WTC11 (cell line): ENCODE measurements at places on chromosomes 6 and 20. TPM values are rescaled to one million over a fixed set of nuclear protein-coding genes. Genes with fewer than 3 reads are reported as not detected.

Gene MATN4
- 1.9 to 2.5 TPM (median 2.2 TPM) in 3 replicates for total RNA-seq

DNA sequence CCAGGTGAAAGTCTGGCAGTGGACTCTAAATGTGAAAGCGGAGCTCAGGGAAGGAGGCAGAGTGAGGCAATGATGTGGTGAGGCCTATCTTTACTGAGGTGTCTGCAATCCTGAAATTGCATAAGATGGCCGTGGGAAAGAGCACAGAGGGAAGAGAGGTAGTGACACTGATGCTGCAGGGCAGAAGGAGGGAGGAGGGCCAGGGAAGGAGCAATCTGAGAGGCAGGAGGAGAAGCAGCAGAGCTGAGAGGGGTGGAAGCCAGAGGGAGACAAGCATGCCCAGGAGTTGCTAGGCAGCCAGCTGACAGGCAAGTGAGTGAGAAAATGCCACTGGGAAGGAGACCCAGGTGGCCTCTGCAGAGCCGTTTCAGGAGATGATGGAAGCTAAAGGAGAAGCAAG is 97.4 kb upstream of the CNR1 start:
- peak; percentile 26 for DNase-seq

DNA sequence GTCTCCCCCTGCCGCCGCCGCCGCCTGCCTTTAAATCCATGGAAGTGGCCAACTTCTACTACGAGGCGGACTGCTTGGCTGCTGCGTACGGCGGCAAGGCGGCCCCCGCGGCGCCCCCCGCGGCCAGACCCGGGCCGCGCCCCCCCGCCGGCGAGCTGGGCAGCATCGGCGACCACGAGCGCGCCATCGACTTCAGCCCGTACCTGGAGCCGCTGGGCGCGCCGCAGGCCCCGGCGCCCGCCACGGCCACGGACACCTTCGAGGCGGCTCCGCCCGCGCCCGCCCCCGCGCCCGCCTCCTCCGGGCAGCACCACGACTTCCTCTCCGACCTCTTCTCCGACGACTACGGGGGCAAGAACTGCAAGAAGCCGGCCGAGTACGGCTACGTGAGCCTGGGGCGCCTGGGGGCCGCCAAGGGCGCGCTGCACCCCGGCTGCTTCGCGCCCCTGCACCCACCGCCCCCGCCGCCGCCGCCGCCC is 474 bp downstream of the CEBPB start:
- DNase-seq, result no peak

GRCh38 chr6:3490625-3490980 is 33.8 kb upstream of the SLC22A23 start:
- DNase-seq, result no peak

DNA sequence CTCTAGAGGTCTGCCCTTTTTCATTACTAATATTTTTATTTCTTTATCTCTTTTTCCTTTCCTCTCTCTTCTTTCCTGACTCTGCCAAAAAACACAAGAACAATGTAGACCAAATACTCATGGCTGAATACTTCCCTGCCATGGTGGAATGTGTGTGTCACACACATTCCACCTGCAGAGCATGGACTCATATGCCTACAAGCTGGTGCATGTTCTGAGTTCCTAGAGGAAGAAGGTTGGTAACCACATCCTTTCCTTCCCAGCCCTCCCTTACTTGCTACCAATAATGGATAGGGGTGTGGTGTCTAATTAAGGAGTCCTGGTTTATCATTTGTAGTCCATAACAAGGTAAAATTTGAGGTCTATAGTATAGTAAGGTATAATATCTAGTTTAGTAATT is 15.2 kb upstream of the CST9L start:
- DNase-seq, result no peak

DNA sequence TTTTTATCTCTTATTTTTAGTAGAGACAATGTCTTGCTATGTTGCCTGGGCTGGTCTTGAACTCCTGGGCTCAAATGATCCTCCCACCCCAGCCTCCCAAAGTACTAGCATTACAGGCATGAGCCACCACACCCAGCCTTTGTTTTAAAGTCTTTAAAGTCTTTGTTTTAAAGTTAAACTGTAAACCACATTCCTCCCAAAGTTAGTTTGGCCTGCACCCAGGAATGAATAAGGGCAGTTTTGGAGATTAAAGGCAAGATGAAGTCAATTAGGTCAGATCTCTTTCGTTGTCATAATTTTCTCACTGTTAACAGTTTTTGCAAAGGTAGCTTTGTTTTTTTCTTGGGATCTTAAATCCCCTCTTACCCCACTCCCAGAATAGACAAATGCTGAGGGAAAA is 63.8 kb downstream of the UBR2 start:
- no peak for DNase-seq

Gene ADISSP
- 109 to 129 TPM (median 113 TPM) in 3 replicates for total RNA-seq

DNA sequence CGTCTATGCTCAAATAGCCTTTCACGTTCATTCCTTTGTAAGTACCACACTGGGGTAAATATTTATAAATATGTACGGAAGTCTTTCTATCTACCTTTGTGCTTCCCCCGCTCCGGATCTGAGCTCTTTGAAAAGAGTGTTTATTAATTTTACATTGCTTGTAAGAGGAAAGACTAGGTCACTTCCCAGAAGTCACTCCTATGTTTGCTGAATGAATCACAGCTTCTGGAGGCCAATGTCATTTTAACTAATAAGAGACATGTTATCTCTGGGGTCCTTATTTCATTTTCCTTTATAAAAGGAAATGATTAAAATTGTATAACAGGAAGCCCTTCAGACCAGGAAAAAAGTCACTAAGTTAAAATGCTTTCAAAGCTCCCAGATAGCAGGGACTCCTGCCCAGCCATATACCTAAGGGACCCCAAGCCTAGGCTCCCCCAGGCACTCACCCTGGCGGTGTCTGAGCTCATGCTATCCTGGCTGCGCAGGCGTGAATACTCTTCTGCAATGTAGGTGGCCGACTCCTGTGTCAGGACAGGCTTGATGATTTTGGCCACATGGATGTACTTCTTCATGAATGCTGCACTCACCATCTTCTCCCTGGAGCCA is 12.6 kb downstream of the MCM3 start:
- DNase-seq, result no peak

Gene HDGFL1
- total RNA-seq, result not detected in 3 replicates

- no peak for DNase-seq
These were observed 383.2 kb downstream of the CD83 start for GRCh38 chr6:14500809-14501208.

Gene ASXL1
- 20.7 to 22.7 TPM (median 21.3 TPM) in 3 replicates for total RNA-seq

DNA sequence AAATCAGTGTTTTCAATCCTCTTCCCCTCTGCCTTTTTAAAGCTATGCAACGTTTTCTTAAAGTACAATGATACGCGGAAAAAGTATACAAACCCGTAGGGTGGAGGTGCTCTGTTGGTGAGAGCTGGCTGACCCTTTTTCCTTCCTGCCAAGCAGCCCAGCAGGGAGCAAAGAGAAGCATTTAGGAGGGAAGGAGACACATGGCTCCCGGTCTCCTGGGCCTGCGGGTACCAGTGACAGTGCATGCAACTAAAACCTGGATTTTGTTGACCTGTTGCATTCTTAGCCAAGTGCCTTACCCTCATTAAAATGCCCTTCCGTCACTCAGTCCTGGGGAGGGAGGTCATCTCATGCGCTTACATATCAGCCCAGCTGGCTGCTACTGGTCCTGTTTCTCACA is 87.2 kb downstream of the SLX4IP start:
- no peak for DNase-seq
